ENCODE measurements at places on chromosomes 12 and 14. TPM values are rescaled to one million over a fixed set of nuclear protein-coding genes. Genes with fewer than 3 reads are reported as not detected.

TAC3 gene
- not detected for total RNA-seq

DEGS2 gene
- total RNA-seq, result 0.54 TPM

MGAT4C gene
- total RNA-seq, result 1.1 TPM

COX8C gene
- total RNA-seq, result not detected

AICDA gene
- total RNA-seq, result not detected

GRCh38 chr14:54489731-54490444 lies 1.1 kb upstream of the GMFB start:
- no peaks in the 10 kb centered on the region for H3K4me1 ChIP-seq
- H3K27ac ChIP-seq, result peak overlapping the region; percentile 94
- no peaks in the 10 kb centered on the region for H3K36me3 ChIP-seq

- no peak overlapping the region for H3K27ac ChIP-seq
- no peaks in the 10 kb centered on the region for H3K4me1 ChIP-seq
- no peaks in the 10 kb centered on the region for H3K27me3 ChIP-seq
- no peak for DNase-seq
- no peaks in the 10 kb centered on the region for H3K36me3 ChIP-seq
Observed at GRCh38 chr14:33774723-33775470, 176.0 kb downstream of the EGLN3 start.

GRCh38 chr14:54627540-54628363 lies 60.8 kb downstream of the SAMD4A start:
- no peak for DNase-seq
- no peaks in the 10 kb centered on the region for H3K27me3 ChIP-seq
- peaks cover 74% of the 10 kb centered on the region for H3K4me1 ChIP-seq

GRCh38 chr12:76449583-76449982 lies 101.4 kb upstream of the BBS10 start:
- H3K4me3 ChIP-seq, result no peak overlapping the region
- H3K27ac ChIP-seq, result no peak overlapping the region
- peaks cover 4% of the 10 kb centered on the region for H3K4me1 ChIP-seq
- no peaks in the 10 kb centered on the region for H3K27me3 ChIP-seq
- no peaks in the 10 kb centered on the region for H3K36me3 ChIP-seq

DNA sequence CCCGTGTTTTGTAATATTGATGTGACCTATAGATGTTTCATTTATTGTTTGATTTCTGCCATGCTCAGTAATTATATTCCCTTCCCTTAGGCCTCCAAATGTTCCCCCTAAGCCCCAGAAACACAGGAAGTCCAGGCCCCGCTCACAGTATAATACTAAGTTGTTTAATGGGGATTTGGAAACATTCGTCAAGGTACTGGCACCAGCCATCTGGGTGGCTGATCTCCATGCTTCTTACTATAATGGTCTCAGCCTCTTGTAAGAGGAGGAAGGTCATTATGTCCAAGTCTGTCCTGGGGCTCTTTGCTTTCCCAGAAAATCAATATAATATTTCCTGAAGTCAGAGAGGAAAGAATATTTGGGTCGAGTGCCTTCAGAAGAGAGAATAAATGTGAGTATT lies 130.9 kb downstream of the KICS2 start:
- H3K27ac ChIP-seq, result no peak overlapping the region
- H3K27me3 ChIP-seq, result no peaks in the 10 kb centered on the region
- DNase-seq, result no peak
- H3K36me3 ChIP-seq, result no peaks in the 10 kb centered on the region
- H3K4me1 ChIP-seq, result peaks cover 20% of the 10 kb centered on the region

- no peak overlapping the region for H3K27ac ChIP-seq
- H3K27me3 ChIP-seq, result no peaks in the 10 kb centered on the region
- no peak overlapping the region for H3K4me3 ChIP-seq
- H3K36me3 ChIP-seq, result no peaks in the 10 kb centered on the region
- DNase-seq, result no peak
Observed at GRCh38 chr12:17661250-17661649, 428.7 kb downstream of the RERGL start.

- H3K27ac ChIP-seq, result no peak overlapping the region
- H3K4me3 ChIP-seq, result no peak overlapping the region
- H3K27me3 ChIP-seq, result no peaks in the 10 kb centered on the region
- DNase-seq, result no peak
Observed at GRCh38 chr14:69687606-69688298, 76.4 kb downstream of the SUSD6 start.

- H3K4me1 ChIP-seq, result no peaks in the 10 kb centered on the region
- H3K27me3 ChIP-seq, result no peaks in the 10 kb centered on the region
- H3K4me3 ChIP-seq, result no peak overlapping the region
Observed at GRCh38 chr14:30252783-30253674, 305.9 kb upstream of the G2E3 start.

GRCh38 chr14:52835122-52835903 lies 43.9 kb upstream of the GNPNAT1 start:
- no peaks in the 10 kb centered on the region for H3K36me3 ChIP-seq
- no peaks in the 10 kb centered on the region for H3K27me3 ChIP-seq
- no peaks in the 10 kb centered on the region for H3K4me1 ChIP-seq
- no peak overlapping the region for H3K27ac ChIP-seq
- no peak for DNase-seq
- H3K4me3 ChIP-seq, result no peak overlapping the region

DNA sequence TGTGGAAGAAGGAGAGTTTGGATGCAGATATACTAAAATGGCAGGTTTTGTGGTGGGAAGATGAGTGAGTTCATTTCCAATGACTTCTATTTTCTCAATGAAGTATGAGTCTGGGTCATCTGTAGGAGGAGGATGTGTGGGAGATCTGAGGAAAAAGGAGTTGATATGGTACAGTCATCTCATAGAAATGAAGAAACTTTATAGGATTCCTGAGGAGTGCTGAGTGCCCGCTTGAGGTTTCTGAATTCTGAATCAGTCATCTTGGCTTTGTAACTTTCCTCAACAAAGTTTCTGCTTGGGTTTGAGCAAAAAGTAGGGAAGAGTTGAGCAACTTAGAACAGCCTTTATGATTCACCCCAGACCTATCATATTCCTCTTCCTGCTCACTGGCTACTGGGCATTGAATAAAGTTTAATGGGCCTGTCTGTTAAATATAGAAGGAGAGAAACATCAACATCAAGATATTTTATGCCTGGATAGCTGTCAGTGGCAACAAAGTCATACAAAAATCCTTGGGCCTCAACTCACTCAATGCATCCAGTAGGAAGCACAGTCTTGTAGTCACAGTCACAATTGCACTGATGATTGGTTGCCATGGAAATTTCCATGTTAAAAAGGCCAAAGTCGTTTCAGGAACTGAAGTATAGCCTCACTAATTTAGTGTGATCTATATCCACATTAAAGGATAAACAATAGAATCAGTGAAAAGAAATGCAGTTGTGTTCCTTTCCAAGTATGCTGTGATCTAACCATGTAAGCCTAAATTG lies 284.7 kb downstream of the DUSP6 start:
- no peak for DNase-seq
- H3K27ac ChIP-seq, result no peak overlapping the region
- H3K27me3 ChIP-seq, result no peaks in the 10 kb centered on the region

DNA sequence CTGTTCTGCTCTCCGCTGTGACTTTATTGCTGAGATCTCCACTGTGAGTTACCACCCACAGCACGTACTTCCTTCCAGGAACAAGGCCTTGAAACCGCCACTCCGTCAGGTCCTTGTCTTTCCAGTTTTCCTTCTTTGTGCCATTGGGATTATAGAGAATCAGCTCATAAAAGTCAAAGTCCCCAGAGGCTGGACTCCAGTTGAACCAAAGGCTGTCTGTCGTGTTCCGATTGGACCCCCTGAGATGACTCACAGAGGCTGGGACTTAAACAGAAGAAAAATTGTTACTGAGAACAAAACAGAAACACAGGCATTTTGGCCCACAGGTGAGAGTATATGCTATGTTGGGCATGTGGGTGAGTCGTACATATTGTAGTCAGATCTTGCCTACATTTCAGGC lies 76.6 kb downstream of the PTPRB start:
- no peak for DNase-seq
- no peaks in the 10 kb centered on the region for H3K4me1 ChIP-seq
- no peaks in the 10 kb centered on the region for H3K27me3 ChIP-seq
- H3K36me3 ChIP-seq, result no peaks in the 10 kb centered on the region

DNA sequence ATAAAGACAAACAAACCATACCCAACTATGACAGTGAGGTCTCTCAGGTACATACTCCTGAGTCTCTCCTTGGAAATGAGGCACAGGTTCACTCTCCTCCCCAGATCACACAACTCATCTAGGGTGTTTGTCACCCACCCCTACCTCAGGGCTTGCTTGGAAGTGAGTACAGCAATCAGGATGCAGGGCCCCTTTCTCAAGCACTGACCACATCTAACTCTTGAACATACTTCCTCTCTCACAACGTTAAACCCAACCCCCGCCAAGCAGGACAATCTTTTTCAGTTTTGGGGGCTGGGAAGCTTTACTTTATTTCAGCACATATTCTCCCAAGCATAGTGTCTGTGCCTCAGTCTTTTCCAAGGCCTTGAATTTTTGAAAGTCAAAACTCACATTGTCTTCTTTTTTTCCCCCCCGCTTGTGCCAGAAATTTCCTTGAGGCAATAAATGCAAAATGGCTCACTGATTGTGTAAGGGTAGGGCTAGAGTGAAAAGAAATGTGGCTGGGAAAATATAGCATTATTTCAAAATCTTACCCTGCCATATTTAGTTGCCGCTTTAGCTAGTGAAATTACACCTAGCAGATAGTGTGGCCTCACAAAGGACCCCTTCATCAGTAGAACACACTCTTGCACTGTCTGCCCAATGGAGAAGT lies 2.4 kb upstream of the GPR65 start:
- H3K27me3 ChIP-seq, result no peaks in the 10 kb centered on the region
- no peak overlapping the region for H3K4me3 ChIP-seq
- no peak overlapping the region for H3K27ac ChIP-seq

DNA sequence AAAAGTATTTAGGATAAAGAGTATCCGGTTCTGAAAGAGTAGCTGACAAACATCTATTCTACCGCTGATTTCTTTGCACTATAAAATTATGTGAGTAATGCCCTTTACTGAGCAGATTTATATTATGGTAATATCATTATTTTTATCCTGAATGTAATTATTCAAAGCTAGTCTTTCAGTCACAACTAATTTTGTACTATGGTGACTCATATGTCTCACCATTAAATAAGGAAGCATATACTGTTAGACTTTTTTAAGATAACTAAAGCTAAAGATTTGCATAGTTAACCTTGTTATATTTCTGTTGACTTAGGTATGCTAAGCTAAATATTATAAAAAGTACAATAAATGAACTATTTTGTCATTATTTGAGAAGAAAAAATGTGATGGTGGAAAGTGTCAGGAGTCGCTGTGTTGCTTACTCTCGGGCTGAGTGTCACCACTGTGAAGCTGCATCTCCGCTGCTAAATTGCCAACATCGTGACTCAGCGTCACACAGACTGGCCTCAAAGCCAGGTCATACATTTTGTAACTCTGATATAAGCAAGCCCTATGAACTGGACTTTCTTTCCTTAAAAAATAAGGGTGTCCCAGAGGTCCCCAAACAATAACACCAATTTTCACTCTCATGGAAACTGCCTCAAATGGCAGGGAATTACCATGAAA lies 69.1 kb upstream of the SSTR1 start:
- no peaks in the 10 kb centered on the region for H3K4me1 ChIP-seq
- H3K4me3 ChIP-seq, result no peak overlapping the region
- H3K36me3 ChIP-seq, result no peaks in the 10 kb centered on the region
- H3K27ac ChIP-seq, result no peak overlapping the region
- no peaks in the 10 kb centered on the region for H3K27me3 ChIP-seq

DNA sequence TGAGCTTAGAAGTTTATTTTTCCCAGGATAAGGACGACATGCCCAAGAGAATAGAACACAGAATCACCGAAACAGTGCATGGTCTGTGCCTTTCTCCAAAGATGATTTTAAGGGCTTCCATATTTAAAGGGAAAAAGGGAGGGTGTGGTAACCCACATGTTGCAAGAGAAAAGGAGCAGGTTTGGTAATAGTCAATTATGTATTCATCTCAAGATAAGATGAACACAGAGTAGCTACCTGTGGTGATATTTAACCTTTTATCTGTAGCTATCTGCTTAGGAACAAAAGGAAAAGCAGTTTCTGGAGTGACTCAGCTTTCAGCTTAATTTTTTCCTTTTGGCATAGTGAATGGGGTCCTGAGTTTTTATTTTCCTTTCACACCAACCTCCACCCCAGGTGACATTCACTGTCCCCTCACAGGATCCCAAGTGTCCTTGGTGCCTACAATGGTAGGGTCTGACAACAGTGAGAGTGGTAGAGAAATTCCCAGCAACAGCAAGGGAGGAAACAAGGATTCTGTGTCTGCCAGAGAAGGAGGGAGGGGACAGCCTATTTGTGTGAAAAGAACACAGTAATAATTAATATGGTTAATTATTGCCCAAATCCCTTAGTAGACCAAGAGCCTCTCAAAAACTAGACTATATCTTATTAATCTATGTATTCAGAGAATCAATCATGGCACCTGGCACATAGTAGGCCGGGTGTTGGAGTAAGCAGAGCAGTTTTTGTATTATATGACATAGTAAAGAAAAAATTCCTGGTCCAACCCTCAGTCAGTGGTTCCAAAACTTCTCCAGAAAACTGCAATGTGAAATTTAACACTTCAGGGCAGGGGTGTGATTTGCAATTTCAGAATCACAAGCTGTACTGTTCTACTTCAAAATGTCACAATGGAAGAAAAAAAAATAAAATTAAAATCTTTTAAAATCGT lies 154.5 kb downstream of the PHLDA1 start:
- H3K27ac ChIP-seq, result no peak overlapping the region
- DNase-seq, result no peak
- no peaks in the 10 kb centered on the region for H3K36me3 ChIP-seq
- H3K27me3 ChIP-seq, result no peaks in the 10 kb centered on the region
- H3K4me3 ChIP-seq, result no peak overlapping the region

- no peaks in the 10 kb centered on the region for H3K27me3 ChIP-seq
- no peaks in the 10 kb centered on the region for H3K36me3 ChIP-seq
- DNase-seq, result no peak
- no peak overlapping the region for H3K4me3 ChIP-seq
- H3K27ac ChIP-seq, result no peak overlapping the region
Observed at GRCh38 chr14:72844524-72844923, 49.4 kb downstream of the DPF3 start.

DNA sequence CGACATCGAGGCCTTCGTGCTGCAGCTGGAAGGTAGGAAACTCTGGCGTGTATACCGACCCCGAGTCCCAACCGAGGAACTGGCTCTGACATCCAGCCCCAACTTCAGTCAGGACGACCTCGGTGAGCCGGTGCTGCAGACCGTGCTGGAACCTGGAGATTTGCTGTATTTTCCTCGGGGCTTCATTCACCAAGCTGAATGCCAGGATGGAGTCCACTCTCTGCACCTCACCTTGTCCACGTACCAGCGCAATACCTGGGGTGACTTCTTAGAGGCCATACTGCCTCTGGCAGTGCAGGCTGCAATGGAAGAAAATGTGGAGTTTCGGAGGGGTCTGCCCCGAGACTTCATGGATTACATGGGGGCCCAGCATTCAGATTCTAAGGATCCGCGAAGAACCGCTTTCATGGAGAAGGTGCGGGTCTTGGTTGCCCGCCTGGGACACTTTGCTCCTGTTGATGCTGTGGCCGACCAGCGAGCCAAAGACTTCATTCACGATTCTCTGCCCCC lies 1.4 kb downstream of the RIOX1 start:
- DNase-seq, result peak; percentile 53
- no peaks in the 10 kb centered on the region for H3K36me3 ChIP-seq
- H3K4me1 ChIP-seq, result no peaks in the 10 kb centered on the region
- peak overlapping the region; percentile 66 for H3K4me3 ChIP-seq

DNA sequence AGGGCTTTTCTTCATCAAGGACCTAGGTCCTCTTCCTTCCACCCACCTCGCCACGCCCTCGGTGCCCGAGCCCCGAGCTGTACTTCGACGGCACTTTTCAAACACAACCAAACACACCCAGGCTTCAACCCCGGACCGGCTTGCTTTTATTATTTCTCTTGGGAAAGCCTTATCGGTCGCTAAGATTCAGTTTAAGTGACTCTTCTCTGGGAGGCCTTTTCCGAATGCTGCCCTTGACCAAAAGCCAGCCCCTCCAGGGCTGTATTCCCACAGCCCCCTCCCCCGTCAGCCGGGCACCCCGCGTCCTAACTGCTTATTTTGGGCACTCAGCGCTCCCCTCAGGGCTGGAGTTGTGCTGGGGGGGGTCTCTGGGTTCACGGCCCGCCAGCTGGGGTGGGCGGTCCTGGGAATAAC lies 644 bp upstream of the PPP4R4 start:
- peak overlapping the region; percentile 27 for H3K27ac ChIP-seq

Measured in sigmoid colon (tissue), 7 donors.